ENCODE measurements at places on chromosomes 2 and 18.

- no peak for DNase-seq
Observed at GRCh38 chr2:214706986-214707385, 102.5 kb downstream of the BARD1 start.

GRCh38 chr2:67854103-67854743 lies 208.6 kb downstream of the C1D start:
- DNase-seq, result no peak

DNA sequence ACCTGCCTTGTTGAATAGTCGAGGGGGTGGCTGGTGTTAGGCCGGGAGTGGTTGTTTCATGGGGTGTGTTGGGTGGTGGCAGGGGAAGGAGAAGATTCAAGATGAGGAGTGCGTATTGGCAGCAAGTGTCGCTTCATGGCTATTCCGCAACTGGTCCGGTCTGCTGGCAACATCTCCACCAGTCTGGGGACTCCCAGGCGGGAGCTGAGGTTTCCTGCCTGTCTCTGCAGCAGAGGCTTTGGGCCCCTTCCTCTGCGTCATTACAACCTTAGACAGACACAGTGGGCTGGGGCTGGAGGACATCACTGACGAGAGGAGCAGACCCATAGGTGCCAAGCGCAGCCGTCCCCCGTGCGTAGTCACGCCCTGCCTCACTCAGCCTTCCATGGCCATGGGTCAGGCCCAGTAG lies 64.0 kb upstream of the MCFD2 start:
- no peak for DNase-seq

DNA sequence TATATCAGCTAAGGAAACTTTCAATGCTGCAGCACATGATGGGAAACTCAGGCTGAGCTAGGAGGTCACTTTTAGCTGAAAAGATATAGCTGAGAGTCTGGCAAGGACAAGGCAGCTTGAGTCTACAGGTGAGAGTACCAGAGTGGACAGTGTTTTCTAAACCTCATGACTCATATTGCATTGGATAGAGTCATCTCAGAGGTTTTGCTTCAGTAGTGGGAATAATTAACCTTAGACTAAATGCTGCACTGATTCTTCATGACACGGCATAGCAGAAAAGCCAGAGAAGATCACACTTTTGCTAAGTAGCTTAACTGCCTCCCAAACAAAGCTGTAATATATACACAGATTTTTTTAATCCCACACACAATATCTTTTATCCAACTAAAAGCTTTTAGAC lies 865.0 kb upstream of the CDH2 start:
- DNase-seq, result no peak

- DNase-seq, result no peak
Observed at GRCh38 chr2:165568361-165568760, 98.9 kb downstream of the CSRNP3 start.

DNA sequence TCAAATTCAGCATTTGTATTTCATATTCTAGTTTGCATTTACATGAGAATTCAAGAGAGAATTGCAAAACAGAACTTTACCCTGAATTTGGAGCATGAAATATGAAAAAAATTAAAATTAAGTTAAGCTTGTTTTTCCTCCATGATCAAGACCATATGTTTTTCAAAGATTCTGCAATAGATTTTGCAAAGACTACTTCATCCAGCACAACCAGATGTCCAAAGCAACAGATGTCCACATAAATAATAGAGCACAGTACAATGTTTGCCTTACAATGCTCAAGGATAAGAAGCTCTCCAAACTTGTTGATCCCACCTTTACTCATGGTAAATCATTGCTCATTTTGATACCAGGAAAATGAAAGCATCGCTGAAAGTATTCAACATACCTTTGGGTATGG lies 25.6 kb downstream of the FAP start:
- DNase-seq, result no peak

- no peak for DNase-seq
Observed at GRCh38 chr2:54579061-54579681, 123.0 kb downstream of the SPTBN1 start.

DNA sequence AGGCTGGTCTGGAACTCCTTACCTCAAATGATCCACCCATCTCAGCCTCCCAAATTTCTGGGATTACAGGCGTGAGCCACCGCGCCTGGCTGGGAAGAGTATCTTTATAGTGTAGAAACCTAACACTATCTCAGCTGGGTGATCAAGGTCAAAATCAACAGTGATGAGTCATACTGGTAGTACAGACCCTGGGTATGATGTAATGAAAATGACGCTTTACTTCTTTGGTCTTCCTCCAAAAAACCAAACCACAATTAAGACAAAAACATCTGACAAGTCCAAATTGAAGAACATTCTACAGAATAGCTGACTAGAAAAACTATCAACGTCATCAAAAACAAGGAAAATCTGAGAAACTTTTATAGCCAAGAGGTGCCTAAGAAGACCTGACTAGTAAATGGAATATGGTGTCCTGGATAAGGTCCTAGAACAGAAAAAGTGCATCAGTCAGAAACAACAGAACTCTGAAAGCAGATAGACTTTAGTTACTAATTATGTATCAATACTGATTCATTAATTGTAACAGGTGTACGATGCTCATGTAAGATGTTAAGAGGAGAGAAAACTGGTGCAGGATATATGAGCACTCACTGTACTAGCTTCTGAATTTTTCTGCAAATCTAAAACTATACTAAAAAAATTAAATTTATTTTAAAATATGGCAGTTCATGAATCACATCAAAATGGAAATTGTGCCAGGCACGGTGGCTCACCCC lies 25.4 kb downstream of the PDCL3 start:
- no peak for DNase-seq

- DNase-seq, result no peak
Observed at GRCh38 chr2:5548991-5549715, 143.0 kb upstream of the SOX11 start.

- no peak for DNase-seq
Observed at GRCh38 chr2:167212014-167212648, 323.9 kb downstream of the XIRP2 start.

- DNase-seq, result no peak
Observed at GRCh38 chr2:170813611-170814532, 2.8 kb upstream of the GAD1 start.

DNA sequence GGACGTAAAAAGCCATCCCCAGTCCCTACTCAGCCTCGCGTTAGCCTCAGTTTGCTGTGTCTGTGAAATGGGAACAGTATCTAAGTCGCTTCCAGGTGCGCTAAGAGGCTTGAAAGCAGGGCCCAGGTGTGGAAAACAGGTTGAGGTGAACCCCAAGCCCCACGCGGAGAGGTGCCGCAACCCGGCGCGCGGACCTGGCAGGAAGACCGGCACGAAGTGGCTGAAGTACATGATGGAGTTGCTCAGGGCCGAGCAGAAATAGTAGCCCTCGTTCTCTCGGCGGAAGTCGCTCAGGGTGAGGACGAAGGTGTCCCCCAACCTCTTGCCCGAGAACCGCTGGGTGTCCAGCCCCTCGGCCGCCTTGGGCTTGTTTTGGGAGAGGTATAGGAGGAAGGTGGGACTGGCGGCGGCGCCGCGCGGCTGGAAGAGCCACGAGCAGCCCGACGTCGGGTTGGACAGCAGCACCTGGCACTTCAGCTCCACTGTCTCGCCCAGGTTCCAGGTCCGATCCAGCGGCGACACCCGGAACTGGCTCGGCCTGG lies 508 bp downstream of the CD8A start:
- no peak for DNase-seq

- no peak for DNase-seq
Observed at GRCh38 chr2:3390041-3390440, 10.5 kb downstream of the TRAPPC12 start.

DNA sequence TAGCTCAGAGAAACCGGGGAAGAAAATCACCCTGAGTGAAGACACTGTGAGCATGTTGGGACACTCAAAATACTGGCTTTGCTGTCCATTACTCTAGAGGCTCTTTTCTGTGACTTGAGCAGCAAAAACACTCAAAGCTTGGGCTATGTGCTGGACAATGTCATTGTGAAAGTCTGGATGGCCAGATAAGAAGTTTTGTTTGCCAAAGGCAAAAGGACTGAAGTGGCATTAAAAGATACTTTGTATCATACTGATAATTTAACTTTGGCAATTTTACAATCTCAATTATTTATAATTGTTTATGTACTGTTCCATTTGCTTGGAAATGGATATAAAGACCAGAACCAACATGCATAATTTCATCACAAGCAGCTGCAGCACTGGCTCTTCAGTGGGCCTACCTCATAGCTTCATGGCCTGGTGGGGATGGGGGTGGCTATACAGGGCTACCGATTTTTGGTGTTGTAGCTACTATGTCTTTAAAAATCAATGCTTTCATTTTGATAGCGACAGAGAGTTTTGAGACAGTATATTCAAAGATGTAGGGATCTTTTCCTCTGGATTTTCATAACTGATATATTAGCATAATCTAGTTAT lies 51.1 kb downstream of the RBKS start:
- no peak for DNase-seq

- DNase-seq, result no peak
Observed at GRCh38 chr2:133085646-133086045, 415.6 kb upstream of the LYPD1 start.

DNA sequence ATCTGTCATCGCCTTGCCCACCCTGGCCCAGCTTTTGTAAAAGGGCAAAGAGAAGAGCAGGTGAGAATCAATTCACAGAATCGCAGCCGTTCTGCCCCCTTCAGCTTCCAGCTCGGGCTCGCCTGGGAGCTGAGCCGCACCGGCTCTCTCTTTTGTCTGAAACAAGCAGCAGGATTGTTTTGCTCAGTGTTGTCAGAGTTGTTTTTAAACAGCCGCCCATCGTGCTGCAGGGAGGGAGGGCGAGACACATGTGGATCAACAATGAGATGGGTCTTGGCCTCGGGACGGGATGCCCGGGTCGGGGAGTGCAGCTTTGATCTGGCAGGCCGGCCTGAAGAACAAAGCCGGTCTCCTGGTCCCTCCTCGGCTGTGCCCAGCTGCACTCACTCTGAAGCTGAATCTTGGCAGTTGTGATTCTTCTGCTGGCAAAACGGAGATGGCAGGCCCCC lies 39.7 kb upstream of the HDAC4 start:
- DNase-seq, result no peak

GRCh38 chr2:240304746-240305161 lies 130.7 kb upstream of the GPC1 start:
- DNase-seq, result no peak

DNA sequence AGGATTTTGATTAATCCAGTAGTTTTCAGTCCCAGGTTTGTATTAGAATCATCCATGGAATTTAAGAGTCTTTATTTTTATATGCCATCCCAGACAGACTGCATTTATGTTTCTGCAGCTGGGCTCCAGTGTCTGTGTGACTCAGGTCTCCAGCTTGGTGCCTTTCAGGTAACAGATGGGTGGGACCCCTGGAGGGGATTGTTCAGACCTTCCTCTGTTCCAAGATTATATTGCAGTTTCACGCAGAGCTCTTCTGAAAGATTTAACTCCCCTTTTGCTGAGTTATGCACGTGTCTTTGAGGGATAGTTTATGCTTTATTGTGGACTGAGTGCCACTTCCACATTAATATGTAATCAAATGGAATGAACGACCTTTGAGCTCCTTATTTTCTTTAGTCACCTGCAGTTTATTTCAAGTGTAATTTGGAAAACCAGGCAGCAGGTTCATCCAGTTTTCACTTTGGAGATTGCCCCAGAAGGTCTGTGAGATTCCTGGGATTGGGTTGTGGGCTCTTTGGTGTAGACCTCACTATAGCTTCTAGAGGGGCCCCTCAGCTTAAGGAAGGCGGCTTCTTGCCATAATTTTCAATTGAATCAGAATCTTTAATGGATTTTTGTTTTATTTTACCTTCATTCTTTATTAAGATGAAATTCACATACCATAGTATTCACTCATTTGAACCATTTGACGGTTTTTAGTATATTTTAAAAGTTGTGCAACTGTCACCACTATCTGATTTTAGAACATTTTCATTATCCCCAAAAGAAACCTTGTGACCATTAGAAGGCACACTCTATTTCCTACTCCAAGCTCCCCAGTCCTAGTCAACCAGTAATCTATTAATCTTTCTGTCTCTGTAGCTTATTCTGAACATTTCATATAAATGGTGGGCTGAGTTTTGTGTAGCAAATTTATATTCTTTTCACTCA lies 135.0 kb downstream of the WDSUB1 start:
- DNase-seq, result no peak

DNA sequence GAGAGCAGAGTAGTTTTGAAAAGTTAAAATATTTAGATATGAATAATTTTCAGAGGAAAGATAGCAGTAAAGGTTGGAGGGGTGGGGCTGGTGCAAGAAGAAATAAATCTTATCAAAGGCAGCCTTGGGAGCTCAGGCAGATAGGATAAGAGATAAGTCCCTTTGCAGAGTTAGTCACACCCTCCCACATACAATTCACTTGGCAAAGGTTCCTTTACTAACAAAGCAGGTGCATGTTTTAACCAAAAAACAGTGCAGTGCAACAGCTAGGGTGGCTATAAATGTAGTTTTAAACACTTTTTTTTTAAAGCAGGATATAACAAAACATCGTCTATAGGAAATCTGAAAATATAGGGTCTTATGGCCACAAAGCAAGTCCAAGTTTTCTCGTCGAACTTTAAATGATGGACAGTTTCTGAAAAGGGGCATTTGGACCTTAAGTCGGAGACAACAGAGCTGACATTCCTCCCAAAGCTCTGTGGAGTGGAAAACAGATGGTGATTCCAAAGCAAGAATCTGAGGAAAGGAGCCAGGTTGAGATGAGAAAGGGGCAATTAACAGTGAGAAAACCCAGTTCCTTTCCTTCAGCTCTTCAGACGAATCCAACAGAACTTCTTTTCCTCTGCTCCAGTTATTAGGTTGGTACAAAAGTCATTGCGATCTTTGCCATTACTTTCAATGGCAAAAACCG lies 53.0 kb downstream of the EPHA4 start:
- DNase-seq, result no peak

GRCh38 chr2:213863541-213863940 lies 547.3 kb upstream of the VWC2L start:
- no peak for DNase-seq

DNA sequence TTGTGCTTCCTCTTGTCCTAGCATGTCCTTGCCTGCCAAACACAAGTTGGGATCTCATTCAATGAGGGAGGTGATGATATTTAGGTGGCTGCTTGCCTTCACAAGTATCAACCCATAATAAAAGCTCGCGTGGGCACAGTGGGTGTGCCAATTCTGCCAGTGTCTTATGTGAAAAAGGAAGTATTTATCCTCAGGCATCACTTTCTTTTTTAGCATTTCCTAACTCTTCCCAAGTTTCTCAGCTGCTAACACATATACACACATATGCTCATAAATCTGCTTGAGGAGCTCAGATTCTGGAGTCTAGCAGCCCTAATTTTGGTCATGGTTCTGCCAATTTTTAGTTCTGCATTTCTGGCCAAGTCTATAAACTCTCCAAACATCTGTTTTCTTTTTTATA lies 319.5 kb upstream of the HNMT start:
- no peak for DNase-seq

GRCh38 chr2:43284967-43285366 lies 58.6 kb upstream of the ZFP36L2 start:
- DNase-seq, result no peak

- no peak for DNase-seq
Observed at GRCh38 chr2:38178556-38179419, 102.8 kb upstream of the CYP1B1 start.

GRCh38 chr2:23093513-23093912 lies 291.5 kb upstream of the KLHL29 start:
- no peak for DNase-seq

DNA sequence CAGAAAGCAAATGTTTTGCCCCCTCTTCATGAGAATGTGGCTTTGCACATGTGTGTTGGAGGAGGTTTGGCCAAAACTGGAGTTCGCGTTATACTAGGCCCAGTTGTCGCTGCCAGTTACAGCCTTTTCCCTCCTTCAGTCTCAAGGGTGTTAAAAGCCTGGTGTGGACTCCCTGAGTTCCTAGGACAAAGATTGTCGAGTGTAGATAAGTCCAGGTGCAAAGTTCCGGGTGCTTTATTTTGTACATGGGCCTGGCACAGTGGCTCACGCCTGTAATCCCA lies 542 bp upstream of the RNF103 start:
- DNase-seq, result no peak

- DNase-seq, result no peak
Observed at GRCh38 chr18:4987452-4988405, 209.3 kb downstream of the AKAIN1 start.

Data from stimulated activated CD4-positive, alpha-beta T cell treated with anti-CD3 and anti-CD28 coated beads, Interleukin-2, amount 100 ng/mL, for 24 hours (primary cell).